ENCODE measurements at places on chromosomes 4 and X.

- no peak for DNase-seq
Measured at GRCh38 chr4:168398188-168398587, 79.6 kb upstream of the DDX60 start.

DNA sequence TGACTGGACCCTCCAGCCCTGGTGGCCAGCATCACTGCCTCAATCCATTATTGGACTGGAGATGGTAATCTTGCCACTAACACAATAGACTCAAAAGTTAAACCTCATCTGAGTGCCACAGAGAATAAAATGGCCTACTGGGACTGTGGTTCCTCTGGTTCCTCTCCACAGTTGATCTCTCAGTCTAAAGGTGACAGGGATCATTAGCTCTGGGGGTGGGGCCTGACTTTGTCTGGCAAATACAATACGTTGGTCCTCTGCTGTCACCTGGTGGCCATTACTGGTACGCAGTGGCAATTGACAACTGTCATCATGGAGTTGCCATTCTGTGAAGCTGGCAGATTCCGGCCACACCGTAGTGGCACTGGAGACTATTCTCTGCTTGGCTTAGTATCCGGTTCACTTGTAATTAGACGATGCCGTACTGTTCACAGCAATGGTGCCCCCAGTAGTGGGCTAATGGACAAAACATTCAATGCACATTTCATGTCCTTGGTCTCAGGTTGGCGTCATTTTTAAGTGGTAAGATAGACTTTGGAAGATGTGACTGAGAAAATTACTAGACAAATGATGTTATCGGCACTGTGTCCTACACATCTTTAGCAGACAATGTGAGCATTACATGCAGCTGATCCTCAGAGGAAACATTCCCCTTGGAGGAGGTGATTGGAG lies 6.7 kb downstream of the FGFBP2 start:
- no peak for DNase-seq

- DNase-seq = no peak
Measured at GRCh38 chrX:107355533-107355932, 93.9 kb upstream of the FRMPD3 start.

- DNase-seq = no peak
Measured at GRCh38 chrX:121886557-121886956, 839.1 kb downstream of the GLUD2 start.

GRCh38 chr4:72375073-72375736 lies 193.8 kb downstream of the ADAMTS3 start:
- DNase-seq = no peak

DNA sequence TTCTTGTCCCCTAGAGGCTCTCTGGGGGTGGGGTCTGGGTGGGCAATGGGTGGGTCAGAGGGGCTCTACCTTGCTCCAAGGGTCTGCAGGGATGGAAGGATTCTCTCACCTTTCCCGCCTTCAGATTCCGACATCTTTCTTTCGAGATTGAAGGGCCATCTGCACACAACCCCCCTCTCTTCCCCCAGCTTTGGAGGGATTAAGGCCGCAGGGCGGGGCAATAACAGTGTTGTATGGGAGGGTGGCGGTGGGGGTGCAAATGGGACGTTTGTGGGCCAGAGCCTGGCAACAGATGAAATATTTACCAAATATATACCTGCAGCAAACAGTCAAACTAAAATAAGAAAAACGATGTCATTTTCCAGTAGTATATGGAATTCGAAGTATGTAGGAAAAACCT lies at the start of gene CACNA1F:
Gene CACNA1F (minus strand): TSS at position 165 of the 400 bp plus-strand sequence. CDS start 31 bp downstream, at position 134.
- no peak for DNase-seq
